ENCODE measurements at places on chromosomes 16 and 17. TPM values are rescaled to one million over a fixed set of nuclear protein-coding genes. Genes with fewer than 3 reads are reported as not detected.

HBA2 gene
- total RNA-seq, result 0.40 TPM

AIPL1 gene
- not detected for total RNA-seq

MILR1 gene
- 1.8 TPM for total RNA-seq

TP53TG3C gene
- 0.11 TPM for total RNA-seq

CHST5 gene
- total RNA-seq, result 0.03 TPM

LRRC37A3 gene
- total RNA-seq, result 2.6 TPM

RNF112 gene
- total RNA-seq, result 0.45 TPM

CCL3 gene
- not detected for total RNA-seq

SLX4 gene
- 5.4 TPM for total RNA-seq

TOM1L1 gene
- 46.0 TPM for total RNA-seq

ST6GALNAC2 gene
- 0.22 TPM for total RNA-seq

NKD1 gene
- total RNA-seq, result 0.12 TPM

KRTAP4-9 gene
- total RNA-seq, result not detected

OSGIN1 gene
- 38.5 TPM for total RNA-seq

SLFN14 gene
- not detected for total RNA-seq

All from A549 treated with CpdA at 1 μM for 4 hours (cell line).